ENCODE measurements at places on chromosomes 16 and 17.

- no peak for DNase-seq
Observed at GRCh38 chr17:12320286-12320685, 299.6 kb downstream of the MAP2K4 start.

GRCh38 chr16:25827709-25828108, 135.9 kb downstream of the HS3ST4 start:
- DNase-seq: no peak

GRCh38 chr16:4723071-4723767, 10.9 kb downstream of the ANKS3 start:
- DNase-seq: no peak

DNA sequence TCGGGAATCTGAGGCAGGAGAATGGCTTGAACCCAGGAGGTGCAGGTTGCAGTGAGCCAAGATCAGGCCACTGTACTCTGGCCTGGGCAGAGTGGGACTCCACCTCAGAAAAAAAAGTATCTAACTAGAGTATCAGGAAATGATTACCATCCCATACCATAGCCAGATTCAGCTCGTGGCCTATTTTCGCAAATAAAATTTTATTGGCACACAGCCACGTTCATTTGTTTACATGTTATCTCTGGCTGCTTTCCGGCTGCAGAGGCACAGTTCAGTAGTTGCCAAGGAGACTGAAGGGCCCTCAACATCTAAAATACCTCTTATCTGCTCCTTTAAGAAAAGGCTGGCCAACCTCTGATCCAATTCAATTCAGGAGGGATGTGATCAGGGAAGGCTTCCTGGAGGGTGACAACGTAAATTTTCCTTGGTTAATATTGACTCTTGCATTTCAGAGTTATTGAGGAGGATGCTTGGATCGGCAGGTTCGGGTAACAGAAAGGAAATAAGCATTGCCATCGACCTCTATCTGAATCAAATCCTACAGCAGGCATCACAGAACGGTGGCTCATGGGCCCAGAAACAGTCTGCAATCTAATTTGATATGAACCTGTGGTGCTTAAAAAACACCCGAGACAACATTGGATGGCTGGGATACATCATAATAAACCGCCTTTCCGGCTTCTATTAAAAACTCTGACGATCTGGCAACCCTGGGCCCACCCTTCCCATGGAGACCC, 73.8 kb downstream of the XYLT1 start:
- DNase-seq: peak; percentile 76

DNA sequence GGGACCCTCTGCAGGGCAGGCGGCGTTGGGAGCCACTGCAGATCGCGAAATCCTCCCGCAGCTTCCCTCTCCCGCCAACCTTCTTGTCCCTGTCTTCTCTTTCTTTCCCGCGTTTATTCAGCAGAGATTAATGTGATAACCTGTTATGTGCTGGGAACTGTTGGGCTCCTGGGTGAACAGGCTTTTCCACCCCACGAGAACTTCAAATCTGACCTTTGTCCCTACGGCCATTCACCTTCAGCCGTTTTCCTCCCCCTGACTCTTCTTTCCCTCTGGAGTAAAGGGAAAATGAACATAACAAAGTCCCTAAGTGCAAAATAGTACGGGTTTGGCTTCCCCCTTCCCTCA, 15.2 kb upstream of the KPNA2 start:
- DNase-seq: no peak

DNA sequence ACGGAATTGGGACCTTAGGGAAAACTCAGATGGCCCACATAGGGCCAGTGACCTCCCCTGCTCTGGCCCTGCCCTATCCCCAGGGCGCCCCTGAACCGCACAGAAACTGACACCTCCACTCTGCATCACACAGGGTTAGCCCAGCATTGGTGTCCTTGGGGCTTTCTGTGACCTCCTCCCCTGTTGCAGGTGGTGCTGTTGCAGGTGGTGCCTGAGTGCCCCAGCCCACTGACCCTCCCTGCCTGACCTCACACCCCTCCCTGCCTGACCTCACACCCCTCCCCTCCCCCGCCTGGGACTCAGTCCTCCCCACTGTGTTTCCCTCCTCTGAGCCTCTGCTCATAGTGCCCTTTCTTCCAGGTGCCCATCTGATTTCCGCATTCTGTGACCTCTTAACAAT, 21.4 kb downstream of the TNFRSF13B start:
- no peak for DNase-seq

DNA sequence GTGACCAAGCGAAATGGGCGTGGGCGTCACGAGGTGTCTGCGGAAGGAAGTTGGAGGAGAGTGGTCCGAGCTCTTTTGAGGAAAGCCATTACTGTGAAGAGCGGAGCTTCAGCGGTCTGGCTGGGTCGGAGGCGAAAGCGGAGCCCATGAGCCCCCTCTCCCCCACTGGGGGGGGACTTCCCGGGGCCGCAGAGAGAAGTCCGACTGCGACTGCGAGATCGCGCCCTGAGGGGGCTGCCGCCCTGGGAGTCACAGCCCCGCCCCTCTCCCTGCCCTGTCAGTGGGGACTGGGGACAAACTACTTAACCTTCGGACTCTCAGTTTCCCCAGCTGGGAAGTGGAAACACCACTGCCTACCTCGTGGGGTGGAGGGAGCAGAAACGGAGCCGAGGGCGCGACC, 20.0 kb upstream of the ARL4D start:
- DNase-seq: no peak

- DNase-seq: no peak
Observed at GRCh38 chr17:64130559-64131001, 636 bp upstream of the ERN1 start.

DNA sequence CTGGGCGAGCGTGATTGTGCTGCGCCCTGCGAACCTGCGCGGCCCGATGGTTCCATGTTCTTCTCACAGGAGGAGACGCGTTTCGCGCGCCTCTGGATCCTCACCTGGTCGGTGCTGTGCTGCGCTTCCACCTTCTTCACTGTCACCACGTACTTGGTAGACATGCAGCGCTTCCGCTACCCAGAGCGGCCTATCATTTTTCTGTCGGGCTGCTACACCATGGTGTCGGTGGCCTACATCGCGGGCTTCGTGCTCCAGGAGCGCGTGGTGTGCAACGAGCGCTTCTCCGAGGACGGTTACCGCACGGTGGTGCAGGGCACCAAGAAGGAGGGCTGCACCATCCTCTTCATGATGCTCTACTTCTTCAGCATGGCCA, 1.0 kb downstream of the FZD2 start:
- no peak for DNase-seq

- DNase-seq: peak; percentile 57
Observed at GRCh38 chr17:59366773-59367656, 35.6 kb downstream of the YPEL2 start.

DNA sequence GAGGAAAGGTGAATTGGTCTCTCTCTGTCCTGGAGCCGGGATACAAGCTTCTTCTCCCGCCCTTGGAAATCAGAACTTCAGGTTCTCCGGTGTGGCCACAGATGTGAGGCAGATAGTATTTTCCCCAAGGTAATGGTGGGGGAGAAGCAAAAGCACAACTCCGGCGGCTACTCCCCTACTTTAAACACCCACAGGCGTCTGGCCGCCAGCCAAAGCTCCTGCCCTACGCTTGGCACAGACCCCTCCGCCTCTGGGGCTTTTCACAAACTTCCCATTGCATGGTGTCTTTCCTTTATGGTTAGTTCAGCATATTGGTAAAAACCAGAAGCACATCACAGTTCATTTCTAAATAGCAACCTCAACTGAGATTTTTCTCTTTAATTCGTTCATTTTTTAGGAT, 39.4 kb upstream of the B4GALNT2 start:
- no peak for DNase-seq

- DNase-seq: no peak
Observed at GRCh38 chr17:8290043-8290442, 1.6 kb downstream of the RANGRF start.

- DNase-seq: no peak
Observed at GRCh38 chr16:1356061-1356900, 4.5 kb downstream of the GNPTG start.

DNA sequence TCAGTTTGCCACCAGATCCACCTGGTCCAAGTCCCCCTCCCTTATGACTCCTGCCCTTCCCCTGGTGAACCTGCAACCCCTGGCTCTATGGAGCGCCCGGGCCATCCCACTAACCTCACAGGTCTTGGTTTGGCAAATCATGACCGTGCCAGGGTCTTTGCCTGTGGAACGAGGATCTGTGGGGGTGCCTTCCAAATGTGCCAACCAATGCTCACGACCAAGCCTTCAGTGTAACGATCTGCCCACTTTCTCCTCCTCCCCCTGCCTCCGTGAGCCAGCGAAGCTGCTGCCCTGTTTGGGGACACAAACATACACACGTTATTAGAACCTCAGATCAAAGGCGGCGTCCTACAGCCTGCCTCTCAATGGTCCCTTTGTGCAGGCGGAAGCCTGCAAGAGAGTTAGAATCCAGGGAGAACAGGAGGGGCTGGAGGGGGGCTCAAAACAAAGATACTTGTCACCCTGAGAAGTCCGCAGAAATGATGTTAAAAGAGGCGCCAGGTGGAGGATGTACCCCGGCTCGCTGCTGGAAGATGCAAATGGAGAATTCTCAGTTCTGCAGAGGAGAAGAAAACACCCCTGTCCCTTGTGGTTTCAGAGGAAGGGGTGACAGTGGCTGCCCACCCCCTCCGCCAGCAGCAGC, 9.0 kb upstream of the NKD1 start:
- no peak for DNase-seq

- DNase-seq: no peak
Observed at GRCh38 chr17:31544186-31544585, 152.7 kb downstream of the RAB11FIP4 start.

DNA sequence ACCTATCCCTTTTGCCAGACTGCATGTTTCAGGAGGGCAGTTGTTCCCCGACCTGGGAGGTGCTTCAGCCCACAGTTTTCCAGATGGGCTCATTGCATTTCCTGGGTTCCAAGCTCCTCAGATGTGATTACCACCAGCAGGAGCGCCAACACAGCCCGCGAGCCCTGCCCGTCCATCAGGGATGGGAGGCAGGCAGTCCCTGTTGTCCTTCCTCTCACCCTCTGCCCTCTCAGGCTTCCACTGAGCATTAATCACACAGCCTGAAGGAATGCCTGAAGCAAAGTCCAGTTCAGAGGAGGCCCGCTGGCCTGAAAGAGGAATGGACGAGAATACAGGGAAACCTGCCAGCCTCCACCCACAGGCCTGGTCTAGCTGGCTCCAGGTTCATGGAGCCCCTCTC, 256.3 kb upstream of the SDK2 start:
- no peak for DNase-seq

DNA sequence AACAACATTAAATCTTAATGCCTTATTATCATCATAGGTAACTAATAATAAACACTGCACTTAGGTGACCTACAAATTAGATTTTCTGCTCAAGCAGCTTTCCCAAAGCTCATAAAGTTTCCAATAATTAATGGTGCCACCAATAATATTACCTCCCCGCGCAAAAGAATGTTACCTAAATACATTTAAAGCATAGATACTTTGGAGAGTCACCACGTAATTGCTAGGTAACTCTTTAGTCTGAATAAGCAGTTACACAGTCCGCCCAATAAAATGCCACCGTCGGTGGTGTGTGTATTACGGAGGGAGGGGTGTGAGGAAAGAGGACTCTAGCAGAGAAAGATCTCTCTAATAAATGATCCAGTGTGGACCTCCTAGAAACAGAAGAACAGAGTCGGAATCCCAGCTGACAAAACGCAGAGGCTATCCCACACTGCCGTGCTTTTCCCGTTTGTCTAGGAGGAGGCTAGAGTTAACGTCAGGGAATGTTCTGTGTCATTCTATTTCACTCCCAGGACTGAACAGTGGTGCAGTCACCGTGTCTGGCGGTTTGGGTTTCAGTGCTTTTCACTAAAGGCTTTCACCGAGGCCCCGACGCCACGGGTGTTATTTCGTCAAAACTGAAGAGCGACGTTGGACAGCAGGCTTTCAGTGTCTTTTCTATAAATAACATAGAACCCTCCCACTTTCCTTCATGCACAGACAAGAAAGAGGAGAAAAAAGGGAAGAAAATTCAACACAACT, 630 bp downstream of the RNFT1 start:
- DNase-seq: no peak

DNA sequence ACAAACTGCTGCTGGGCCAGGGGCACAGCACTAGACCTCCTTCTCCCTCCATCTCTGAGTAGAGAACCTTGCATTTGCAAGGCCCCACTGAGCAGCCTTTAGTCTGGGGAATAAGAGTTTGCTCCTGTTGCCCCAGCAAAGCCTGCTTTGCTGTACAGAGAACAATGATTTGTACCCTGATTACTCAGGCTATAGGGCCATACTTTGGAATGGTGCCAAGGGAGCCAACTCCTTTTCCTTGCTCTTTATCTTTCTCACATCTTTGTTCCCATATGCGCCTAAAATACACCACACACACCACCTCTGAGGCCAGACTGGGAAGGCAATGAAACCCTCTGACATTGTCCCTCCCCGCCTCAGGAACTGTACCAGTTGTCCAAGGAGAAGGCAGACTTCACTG, 21.2 kb downstream of the LIG3 start:
- no peak for DNase-seq

- DNase-seq: no peak
Observed at GRCh38 chr17:39581759-39582085, 26.0 kb downstream of the NEUROD2 start.

- no peak for DNase-seq
Observed at GRCh38 chr17:38511150-38512108, 83.2 kb downstream of the ARHGAP23 start.

DNA sequence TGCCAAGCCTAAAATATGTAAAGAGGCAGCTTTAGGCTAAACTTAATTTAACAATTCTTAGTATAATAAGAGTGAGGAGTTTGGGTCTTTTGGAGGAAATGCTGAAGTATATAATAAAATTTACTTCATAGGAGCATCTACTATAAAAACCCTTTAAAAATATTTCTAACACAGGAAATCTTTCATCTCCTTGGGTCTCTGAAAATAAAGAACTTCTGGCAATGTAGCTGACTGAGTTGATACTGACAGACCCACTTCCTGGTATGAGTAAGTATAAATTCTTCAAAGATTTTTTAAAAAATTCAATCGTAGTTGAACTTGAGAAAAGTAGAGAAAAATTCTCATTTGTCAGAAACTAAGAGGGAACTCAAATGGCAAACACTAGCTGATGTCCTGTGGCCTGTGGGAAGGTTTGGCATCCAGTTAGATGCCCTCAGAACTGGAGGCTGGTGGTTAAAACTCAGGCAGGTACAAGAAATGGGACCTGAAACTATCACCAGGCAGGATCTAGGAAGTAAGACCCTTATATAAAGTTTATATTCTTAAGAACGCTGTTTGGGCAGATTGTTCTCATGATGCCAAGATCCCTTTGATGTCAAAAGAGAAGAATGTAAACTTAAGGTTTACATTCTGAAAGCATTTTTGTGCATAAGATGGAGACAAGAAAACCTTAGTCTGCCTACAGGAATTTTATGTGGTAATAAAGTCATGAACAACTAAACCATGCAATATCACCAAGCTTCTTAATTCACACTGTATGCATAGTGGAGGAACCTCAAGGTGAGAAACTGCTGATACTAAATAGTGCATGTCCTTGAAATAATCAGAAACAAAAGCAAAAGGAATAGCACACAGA, 6.2 kb downstream of the KRTAP4-6 start:
- no peak for DNase-seq

All from fibroblast of the conjunctiva (primary cell).